ENCODE measurements at places on chromosomes 6 and 20. TPM values are rescaled to one million over a fixed set of nuclear protein-coding genes. Genes with fewer than 3 reads are reported as not detected.

DNA sequence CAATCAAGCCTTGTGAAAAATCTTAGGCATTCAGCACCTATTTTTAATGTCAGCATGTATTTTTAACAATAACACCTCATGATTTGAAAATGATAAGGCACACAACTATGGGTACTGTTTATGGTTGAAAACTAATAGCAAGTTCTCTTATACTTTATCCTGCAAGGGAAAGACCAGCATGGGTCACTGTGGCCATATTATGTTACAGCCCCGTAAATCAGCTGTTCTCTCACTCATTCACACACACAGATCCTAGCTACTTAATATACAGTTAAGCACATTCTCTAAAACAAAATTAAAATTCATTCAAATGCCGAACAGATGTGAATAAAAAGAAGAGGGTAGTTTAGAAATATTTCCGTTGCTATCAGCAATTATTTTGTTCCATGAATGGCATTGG is 224.4 kb downstream of the OGFRL1 start:
- no peak for DNase-seq

- DNase-seq: no peak
These were observed 39.8 kb downstream of the HIVEP1 start for GRCh38 chr6:12051861-12052368.

- DNase-seq: peak; percentile 28
These were observed 37.9 kb upstream of the MAS1 start for GRCh38 chr6:159852877-159853276.

- no peak for DNase-seq
These were observed 3.4 kb downstream of the UCKL1 start for GRCh38 chr20:63952769-63953168.

Gene SLC18B1
- 3.9 TPM for total RNA-seq

Gene PROKR2
- not detected for total RNA-seq

Gene FAM209B
- total RNA-seq: not detected

Gene IRF4
- total RNA-seq: 1.1 TPM

Measured in right atrium auricular region (tissue), 2 donors.